ENCODE measurements at places on chromosomes 16 and 17.

DNA sequence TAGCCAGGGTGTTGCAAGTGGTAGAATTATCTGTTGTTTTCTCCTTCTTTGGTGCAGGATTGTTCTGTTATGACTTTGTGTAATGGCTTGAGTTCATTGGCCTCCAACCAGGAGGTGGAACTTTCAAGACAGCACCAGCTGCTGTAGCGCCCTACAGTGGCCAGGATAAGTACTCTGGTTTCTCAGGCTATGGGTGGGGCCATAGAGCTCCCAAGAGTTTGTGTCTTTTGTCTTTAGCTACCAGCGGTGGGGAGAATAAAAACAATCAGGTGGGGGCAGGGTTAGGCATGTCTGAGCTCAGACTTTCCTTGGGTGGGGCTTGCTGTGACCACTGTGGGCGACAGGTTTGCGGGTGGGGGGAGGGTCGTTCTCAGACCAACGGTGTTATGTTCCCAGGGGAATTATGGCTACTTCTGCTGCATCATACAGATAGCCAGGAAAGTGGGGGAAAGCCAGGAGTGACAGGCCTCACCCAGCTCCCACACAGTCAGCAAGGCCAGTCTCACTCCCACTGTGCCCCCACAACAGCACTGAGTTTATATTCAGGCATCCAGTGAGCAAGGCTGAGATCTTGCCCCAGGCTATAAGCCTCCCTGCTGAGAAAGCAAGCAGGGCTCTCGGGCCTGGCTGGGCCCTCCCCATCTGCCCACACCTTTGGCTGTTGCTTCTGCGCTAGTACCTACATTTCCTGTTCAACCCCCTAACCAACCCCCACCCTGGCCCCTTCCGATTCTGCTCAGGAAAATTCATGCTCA is 15.4 kb downstream of the ABCA10 start:
- no peak for DNase-seq

DNA sequence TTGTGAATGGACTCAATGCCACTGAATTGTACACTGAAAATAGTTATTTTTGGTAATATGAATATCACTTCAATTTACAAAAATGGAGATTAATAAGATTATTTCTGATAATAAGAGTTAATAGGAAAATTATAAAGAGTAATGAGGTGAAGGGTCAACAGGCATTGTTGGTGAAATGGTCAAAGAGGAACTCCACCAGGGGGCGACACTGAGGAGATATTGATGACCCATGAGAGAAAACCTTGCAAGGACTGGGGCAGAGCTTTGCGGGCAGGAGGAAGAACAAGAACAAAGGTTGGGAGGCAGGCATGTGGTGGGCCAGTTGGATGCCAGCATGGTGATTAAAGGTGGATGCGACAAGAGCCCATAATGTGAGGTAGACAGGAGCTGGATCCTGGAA is 74.0 kb upstream of the XYLT1 start:
- no peak for DNase-seq

GRCh38 chr17:39240631-39241030 is 14.9 kb upstream of the STAC2 start:
- DNase-seq, result no peak

- DNase-seq, result no peak
Measured at GRCh38 chr17:69188064-69188463, 40.6 kb downstream of the ABCA10 start.

GRCh38 chr17:77474292-77474988 is 333.7 kb downstream of the SEC14L1 start:
- no peak for DNase-seq

DNA sequence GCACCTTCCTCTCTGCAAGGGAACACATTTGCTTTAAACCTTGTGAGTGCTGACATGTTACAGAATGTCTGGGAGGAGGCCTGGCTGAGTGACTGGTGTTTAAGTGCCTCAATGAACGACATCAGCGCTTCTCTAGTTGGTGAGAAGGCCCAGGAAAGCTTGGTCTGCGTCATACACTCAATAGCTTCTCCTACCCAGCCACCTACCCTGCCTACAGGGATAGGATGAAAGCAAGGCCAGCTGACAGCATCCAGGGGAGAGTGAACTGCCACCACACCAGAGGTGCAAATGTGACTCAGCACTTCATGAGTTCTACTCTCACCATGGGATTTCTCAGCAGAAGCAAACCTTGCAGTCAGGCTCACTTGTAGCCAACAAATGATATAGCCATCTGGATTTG is 31.7 kb upstream of the CFAP20 start:
- no peak for DNase-seq

DNA sequence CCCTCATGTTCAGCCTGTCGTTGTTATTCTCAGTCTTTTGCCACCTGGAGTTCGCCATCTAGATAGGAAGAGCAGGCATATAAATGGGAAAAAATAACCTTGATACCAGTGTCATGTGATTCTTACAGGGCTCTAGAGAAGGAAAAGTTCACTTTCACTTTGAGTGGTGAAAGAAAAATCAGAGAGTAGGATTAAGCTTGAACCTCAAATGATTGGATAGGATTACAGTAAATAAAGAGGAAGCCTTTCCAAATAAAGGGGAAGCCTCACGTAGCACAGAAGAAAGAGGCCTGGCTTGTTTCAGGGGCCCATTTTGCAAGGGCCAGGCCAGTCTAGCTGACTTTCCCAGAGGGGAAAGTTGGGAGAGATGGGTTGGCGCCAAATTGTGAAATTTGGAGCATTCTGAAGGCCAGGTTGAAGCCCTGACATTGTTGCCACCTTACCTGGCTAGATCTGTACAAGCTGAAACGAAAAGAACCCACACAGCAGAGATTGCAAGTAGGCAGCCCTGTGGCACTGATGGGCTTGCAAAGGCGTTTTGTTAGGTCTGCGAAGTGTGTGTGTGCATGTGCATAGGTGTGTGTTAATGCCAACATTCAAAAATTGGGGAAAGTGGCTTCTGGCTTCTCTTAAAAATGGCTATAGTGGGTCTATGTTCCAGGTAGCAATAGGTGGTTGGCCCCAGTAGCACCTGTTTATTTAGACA is 38.8 kb downstream of the TMC6 start:
- no peak for DNase-seq

GRCh38 chr16:81899601-81900000 is 111.7 kb downstream of the SDR42E1 start:
- no peak for DNase-seq

GRCh38 chr17:38425744-38426143 is 2.5 kb upstream of the ARHGAP23 start:
- no peak for DNase-seq

DNA sequence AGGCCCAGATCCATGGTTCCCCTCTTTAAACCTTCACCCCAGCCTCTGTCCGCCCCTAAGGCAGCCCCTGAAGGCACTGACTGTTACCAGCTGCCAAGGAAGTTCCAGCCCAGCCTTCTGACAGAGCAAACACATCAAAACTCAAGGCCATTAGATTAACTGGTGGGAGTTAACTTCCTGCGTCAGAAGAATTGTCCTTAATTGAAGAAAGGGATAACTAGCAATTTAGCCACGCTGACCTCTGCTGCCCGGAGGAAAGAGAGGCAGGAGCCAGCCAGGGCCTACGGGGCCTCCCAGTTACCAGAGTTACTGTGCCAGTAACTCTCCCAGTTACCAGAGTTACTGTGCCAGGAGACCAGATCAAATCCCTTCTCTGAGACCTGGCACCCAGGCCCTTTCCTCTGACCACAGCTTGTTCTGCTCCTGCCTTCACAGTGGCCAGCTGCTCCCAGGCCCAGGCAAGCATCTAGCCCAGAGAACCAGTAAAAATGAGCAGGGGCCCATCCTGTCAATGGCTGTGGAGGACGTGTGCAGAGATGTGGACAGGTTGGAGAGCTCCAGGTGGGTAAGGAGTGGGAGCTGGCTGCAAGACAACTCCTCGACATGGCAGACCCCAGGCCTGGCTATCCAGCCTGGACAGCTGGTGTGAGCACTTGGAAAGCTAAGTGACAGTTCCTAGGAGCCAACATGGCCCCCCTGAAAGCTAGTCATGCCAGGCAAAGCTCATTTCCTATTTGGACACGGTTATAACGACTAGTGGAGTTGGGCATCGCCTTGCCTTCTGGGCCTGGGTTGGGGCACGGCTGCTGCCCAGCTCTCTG is 2.8 kb upstream of the PITPNM3 start:
- DNase-seq, result no peak

- no peak for DNase-seq
Measured at GRCh38 chr17:59366773-59367656, 35.6 kb downstream of the YPEL2 start.

DNA sequence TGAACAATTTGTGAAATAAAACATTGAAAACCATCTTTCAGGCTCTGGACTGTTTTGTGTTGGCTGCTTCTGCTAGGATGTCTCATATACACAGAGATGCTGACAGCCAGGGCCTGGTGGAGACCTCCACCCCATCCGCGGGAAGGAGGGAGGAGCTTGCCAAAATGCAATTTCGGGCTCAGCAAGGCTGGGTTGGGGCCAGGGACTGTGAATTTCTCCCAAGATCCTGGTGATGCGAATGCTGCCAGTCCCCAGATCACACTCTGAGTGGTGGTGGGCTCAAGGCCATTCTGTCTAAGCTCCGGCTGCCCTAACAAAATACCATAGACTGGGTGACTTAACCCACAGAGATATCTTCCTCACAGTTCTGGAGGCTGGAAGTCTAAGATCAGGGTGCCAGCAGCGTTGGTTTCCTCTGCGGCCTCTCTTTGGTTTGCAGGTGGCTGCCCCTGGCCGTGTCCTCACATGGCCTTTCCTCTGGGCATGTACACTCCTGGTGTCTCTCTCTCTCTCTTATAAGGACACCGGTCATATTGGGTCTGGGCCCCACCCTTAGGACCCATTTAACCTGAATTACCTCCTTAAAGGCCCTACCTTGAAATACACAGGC is 89.8 kb downstream of the CRISPLD2 start:
- DNase-seq, result no peak

DNA sequence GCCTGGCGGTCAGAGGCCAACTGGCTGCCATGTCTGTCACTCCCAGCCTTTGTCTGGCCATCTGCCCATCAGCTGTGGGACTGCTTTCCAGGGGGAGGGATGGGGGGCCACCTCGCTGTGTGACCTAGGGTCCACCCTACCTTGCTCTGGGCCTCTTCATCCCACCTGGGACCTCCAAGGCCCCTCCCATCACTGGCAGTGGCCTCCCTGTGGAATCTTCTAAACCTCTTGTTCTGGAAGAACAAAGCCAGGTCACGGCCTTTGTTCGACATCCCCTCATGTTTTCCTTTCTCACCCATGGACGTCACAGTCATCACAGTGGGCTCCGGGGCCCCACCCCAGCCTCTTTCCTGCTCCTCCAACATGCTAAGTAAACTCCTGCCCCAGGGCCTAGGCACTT is 24.0 kb downstream of the SPNS2 start:
- DNase-seq, result no peak

DNA sequence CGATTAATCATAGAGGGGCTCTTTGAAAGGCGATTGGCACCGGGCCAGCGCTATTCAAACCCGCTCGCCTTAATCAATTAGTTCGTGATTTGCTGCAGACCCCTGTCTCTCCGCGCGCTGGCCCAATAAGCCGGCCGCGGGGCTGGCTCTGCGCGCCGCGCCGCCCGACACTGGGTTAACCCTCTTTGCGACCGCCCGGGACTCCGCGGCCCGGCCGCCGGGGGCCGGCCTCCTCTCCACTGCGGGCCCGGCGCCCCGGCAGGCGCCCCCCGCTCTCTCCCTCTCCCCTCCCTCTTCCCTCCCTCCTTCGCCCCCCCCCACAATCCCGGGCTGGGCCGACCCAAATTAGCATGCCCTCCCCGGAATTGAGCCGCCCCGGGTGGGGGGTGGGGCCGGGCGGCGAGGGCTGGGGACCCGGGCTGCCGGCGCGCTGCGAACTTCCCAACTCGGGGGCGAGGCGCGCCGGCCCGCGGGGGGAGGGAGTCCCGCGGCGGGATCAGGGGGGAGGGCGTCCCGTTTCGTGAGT is 428 bp upstream of the SALL1 start:
- peak; percentile 80 for DNase-seq

- DNase-seq, result no peak
Measured at GRCh38 chr17:37123941-37124820, 175.4 kb downstream of the AATF start.

- DNase-seq, result no peak
Measured at GRCh38 chr16:75246504-75247205, 4.8 kb downstream of the BCAR1 start.
